ENCODE measurements at places on chromosomes 12 and 14. TPM values are rescaled to one million over a fixed set of nuclear protein-coding genes. Genes with fewer than 3 reads are reported as not detected.

PCED1B gene
- total RNA-seq, result 30.2 TPM

SLC5A8 gene
- total RNA-seq, result not detected

GRCh38 chr12:99529966-99530365, 117.6 kb upstream of the GARIN6 start:
- no peak for DNase-seq

DNA sequence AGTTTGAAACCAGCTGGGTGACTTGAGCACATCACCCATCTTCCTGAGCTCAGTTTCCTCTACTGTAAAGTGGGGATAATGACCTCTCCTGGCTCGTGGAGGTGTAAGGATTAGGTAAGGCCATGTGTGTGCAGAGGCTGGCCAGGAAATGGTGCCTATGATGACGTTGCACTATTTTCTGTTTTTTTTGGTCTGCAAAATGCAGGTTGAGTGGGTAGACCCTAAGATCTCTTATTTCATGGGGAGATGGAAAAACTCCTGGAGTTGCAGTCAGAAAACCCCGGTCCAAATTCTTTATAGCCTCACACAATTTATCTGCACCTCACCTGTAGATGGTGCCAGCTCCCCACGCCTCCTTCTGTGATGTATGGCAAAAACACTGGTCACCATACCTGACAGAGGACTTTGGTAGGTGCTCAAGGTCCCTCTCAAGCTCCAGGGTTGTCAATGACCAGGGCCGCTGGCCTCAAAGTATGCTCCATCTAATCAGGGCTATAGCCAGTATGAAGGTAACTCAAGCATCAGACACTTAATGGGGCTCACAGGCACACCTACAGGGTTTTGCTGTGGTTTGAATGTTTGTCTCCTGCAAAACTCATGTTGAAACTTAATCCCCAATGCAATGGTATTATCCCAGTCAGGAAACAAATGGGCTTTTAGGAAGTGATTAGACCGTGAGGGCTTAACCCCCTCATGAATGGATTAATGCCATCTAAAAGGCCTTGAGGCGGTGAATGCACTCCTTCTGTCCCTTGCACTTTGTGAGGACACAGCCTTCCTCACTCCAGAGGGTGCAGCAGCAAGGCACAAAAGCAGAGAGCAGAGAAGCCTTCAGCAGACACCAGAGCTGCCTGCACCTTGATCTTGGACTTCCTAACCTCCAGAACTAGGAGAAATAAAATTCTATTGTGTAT, 17.6 kb downstream of the C14orf132 start:
- DNase-seq, result peak; percentile 9

GRCh38 chr12:6452944-6453630, 1.2 kb downstream of the TAPBPL start:
- DNase-seq, result peak; percentile 55
